NCI-H226 (cell line): ENCODE measurements at places on chromosomes 6 and 20.

DNA sequence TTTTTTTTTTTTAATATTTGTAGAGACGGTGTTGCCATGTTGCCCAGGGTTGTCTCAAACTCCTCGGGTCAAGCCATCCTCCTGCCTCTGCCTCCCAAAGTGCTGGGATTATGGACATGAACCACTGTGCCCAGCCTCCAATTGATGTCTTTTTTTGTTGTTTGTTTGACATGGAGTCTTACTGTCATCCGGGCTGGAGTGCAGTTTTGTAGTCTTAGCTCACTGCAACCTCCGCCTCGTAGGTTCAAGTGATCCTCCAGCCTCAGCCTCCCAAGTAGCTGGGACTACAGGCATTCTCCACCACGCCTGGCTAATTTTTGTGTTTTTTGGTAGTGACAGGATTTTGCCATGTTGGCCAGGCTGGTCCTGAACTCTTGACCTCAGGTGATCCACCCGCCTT is 9.4 kb upstream of the MROH8 start:
- DNase-seq, result no peak

DNA sequence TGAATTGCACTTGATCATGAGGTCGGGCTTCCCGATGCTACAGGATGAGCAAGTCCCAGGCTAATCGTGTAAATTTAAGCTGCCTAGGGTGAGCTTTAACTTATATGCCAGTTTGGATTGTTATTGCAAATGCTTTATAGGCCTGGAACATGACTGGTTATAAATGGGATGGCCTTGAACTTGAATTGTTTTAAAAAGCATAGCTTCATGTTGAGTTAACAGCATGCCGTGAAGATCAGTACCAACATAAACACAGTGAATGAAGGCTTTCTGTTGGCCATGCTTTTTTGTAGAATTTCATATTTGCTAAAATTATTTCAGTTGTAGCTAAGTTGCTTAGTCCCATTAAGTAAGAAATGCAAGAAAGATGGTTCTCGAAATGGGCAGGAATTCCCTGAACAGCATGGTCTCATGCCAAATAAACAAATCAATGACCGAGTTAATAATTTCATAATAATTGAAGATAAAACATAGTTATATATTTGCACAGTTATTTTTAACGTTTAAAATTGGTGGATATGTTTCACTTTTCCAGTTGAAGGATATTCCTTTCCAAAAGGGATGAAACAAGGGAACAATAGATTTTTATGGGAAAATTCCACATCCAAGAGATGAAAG is 76.6 kb upstream of the ARID1B start:
- no peak for DNase-seq

DNA sequence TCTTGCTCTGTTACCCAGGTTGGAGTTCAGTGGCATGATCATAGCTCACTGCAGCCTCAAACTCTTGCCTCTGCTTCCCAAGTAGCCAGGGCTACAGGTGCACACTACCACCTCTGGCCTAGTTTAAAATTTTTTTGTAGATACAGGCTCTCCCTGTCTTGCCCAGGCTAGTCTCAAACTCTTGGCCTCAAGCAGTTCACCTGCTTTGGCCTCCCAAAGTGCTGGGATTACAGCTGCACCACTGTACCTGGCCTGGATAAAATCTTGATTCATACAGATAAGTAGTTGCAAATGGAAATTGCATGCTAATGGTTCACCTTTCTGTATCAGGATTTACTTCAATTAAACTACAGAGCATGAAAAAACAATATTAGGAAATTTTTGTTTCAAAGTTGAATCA is 4.2 kb downstream of the CD2AP start:
- DNase-seq, result no peak

DNA sequence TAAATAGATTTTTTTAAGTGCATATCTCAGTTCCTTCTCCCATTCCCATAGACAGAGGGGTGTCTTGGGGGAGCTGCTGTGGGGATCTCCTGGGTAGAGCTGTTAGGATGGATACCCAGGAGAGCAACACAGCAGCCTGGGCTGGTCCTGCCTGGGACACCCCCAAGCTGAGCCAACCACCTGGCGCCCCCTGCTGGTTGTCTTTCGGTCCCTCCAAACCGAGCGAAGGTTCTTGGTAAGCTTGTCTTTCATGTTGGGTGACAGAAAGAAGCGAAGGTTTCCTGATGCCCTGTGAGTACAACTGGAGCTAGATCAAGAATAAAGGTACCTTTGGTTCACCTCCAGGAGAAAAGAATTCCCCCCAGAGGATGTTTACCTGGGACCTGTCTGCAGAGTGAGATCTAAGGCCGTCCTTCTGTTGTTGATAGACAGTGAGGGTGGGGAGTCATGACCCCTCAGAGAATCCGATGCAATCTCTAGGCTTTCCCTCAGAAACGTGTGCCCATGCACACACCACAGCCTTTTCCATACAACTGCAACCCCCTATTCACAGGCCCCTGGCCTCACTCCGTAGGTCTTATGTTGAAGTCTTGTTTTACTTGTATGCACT is 50.8 kb downstream of the SNX9 start:
- peak; percentile 33 for DNase-seq

DNA sequence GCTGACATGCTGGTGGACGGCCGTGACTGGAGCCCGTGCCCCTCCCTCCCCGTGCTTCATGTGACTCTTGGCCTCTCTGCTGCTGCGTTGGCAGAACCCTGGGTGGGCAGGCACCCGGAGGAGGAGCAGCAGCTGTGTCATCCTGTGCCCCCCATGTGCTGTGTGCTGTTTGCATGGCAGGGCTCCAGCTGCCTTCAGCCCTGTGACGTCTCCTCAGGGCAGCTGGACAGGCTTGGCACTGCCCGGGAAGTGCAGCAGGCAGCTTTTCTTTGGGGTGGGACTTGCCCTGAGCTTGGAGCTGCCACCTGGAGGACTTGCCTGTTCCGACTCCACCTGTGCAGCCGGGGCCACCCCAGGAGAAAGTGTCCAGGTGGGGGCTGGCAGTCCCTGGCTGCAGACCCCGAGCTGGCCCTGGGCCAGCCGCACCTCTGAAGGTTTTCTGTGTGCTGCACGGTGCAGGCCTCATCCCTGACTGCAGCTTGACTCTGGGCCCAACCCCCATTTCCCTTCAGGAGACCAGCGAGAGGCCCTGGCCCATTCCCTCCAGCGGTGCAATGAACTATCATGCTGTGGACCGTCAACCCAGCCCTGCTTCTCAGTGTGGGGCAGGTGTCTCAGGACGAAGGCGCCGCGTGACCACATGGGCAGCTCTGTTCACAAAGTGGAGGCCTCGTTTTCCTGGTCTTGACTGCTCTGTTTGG is 8.1 kb downstream of the NPBWR2 start:
- DNase-seq, result no peak

DNA sequence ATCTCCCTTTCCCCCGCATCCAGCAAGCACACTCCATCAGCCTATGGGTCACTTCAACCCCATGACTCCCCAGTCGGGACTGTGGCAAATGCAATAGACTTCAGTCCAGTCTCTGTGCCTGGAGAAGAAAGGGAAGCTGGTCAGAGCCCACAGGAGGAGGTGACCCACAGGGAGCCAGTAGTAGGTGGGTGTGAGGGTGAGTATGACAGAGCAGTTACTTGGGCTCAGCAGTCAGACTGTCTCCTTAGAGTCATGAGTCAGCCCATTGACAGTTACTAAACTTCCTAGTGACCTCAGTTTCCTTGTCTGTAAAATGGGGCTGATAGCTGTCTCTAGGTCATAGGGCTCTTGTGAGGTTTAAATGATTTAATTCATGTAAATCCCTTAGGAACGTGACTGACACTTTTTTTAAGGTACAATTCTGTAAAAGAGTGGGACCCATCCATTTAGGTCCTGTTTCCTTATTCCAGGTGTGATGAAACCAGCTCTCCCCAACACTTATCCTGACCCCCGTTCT is 33.9 kb upstream of the HLA-C start:
- no peak for DNase-seq

GRCh38 chr20:19633985-19634384 is 124.1 kb upstream of the RIN2 start:
- DNase-seq, result no peak

- DNase-seq, result peak; percentile 48
Observed at GRCh38 chr6:63509652-63510352, 62.5 kb upstream of the LOC128125822 start.

DNA sequence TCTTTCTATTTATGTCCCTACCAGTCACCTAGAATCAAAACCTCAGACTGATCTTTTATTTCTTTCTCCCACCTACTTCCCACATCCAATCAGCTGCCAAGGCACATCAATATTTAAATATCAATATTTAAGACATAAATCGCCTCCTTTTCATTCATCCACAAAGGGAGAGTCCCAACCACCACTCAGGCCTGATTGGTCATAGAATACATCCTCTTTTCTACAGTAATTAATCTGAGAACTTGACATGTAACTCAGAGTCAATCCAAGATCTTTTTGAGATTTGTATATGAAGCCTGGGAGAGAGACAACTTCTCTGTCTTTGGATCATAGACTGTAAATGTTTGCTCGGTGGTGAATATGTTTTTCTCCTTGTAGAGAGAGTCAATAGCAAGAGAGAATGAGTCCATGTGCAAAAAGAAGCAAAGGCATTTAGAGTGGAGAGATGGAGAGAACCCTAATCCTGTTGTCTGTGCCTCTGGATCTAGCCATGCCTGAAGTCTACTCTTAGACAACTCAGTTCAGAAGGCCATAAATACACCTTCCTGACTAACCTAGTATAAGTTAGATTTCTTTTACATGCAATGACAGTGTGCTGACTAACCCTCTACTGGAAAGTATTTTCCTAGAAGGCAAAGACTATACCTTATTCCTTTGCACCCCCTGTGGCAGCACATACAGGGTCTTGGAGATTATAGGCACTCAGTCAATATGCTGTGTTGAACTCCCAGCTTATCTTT is 12.1 kb upstream of the NEDD9 start:
- no peak for DNase-seq

GRCh38 chr6:150452428-150453243 is 83.8 kb downstream of the IYD start:
- no peak for DNase-seq

DNA sequence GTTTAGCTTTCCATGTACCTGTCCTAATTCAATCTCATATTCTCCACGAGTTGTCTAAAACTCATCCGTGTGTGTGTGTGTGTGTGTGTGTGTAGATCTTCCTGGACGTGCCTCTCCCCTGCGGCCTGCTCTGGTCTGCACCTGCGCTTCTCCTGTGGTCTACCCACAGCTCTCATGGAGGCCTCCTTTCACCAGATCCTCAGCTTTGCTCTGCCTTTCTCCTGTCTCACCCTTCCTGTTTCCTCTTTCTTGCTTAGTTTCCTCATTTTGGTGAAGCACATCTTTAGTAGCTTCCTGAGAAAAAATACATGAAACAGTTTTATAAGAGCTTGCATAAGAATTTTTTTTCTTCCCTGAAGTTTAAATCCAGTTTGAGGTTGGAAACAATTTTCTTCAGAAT is 18.1 kb downstream of the SLX4IP start:
- no peak for DNase-seq

GRCh38 chr20:10654250-10654610 is 19.6 kb downstream of the JAG1 start:
- DNase-seq, result no peak

DNA sequence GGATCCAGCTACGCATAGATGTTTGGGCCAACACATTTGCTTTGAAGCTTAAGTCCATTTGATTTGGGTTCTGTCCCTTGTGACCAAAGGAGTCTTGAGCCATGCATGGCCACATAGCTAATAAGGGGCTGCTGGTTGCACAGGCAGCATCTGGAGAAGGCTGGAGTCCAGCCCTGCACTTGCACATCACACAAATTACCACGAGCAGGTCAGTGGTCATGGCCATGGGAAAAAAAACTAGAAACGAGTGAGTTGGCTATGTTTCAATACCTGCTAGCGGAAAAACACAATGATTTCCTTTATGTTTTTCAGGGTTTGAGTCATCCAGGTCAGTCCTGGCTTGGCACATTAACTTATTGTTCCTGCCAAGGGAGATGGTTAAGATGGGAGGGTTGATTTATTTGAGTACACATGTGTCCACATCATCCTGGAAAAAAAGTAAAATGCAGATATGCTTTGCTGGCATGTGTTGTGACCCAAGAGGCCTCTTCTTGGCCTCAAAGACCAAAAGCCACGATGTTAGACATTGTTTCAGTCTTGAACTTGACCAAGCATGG is 5.6 kb upstream of the STX16 start:
- DNase-seq, result peak; percentile 73

DNA sequence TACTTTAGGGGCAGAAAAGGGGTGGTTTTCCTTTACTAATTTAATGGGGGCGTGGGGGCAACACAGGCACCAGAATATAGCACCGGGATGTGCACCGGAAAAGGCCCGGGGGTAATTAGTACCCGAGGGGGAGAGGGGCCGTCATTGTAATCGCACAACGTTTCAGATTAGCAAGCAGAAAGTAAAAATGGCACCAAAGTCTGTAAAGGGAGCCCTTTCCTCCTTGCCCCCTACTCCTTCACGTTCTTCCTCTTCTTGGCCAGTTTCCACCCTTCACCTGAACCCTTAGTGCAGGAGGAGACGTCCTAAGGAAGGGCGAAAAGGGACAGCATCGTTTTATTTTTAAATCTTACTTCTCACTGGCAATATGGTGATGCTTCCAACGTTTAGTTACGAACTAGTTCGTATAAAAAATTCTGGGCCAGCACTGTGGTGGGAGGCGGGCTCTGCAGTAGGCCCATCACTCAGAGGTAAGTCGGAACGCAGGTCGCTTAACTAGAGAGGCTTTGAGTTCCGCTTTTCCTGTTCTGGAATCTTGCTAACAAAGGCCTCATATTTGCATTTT is 742 bp upstream of the CEP85L start:
- DNase-seq, result no peak

GRCh38 chr6:40755046-40755681 is 168.0 kb upstream of the LRFN2 start:
- DNase-seq, result peak; percentile 4

DNA sequence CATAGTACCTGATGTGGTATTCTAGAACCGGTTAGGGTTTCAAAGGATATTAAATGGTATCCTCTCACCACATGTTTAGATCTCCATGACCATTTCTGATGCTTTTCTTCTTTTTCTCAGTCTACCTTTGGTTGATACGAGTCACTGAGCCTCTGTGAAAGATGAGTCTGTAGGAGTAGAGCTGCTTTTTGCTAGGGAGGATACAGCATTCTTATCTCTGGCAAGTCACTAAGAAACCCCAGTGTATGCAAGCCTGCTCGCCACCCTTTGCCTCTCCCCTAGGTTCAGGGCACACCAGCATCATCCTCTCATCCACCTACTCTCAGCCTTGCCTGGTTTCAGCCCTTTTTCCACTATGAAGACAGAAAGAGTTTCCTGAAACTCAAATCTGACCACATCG is 89.9 kb downstream of the MTFR2 start:
- DNase-seq, result peak; percentile 3

GRCh38 chr6:140768133-140768532 is 1364.6 kb upstream of the GJE1 start:
- DNase-seq, result no peak

DNA sequence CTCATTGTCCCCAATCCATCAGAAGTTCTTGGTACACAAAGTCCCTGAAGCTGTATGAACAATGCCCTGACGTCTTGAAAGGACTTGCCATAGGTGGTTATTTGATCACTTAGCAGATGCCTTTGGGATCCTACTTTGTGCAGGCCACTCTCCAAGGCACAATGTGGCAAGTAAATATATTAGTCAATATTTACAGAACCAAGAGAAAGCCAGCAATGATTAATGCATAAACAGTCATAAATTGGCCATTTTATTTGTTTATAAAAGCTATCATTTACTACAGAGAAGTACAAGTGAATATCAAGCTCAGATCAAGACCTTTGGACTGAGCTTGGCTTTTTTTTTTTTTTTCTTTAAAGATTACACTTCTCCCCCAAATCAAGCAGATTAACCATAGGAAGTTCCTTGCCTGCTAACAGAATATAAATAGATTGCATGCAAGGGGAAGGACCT is 161.8 kb downstream of the MTHFD1L start:
- DNase-seq, result no peak
